ENCODE measurements at places on chromosomes 3 and 15. TPM values are rescaled to one million over a fixed set of nuclear protein-coding genes. Genes with fewer than 3 reads are reported as not detected.

The TGM5 gene
- total RNA-seq: not detected

GRCh38 chr15:69359722-69360121 lies 54.4 kb upstream of the KIF23 start:
- no peak for DNase-seq
- no peaks in the 10 kb centered on the region for H3K36me3 ChIP-seq
- peaks cover 4% of the 10 kb centered on the region for H3K27me3 ChIP-seq
- H3K4me1 ChIP-seq: no peaks in the 10 kb centered on the region
- H3K27ac ChIP-seq: no peak overlapping the region

GRCh38 chr15:37907136-37907535 lies 27.3 kb upstream of the TMCO5A start:
- H3K4me3 ChIP-seq: no peak overlapping the region
- peaks cover 1% of the 10 kb centered on the region for H3K27me3 ChIP-seq
- no peaks in the 10 kb centered on the region for H3K4me1 ChIP-seq
- no peaks in the 10 kb centered on the region for H3K36me3 ChIP-seq
- no peak for DNase-seq
- no peak overlapping the region for H3K27ac ChIP-seq

The ATP13A4 gene
- total RNA-seq: 0.31 TPM

The KCNAB1 gene
- not detected for total RNA-seq

The ADGRG7 gene
- total RNA-seq: not detected

GRCh38 chr3:132650153-132650552 lies 9.5 kb downstream of the ACAD11 start:
- H3K4me1 ChIP-seq: peaks cover under 1% of the 10 kb centered on the region
- no peak overlapping the region for H3K27ac ChIP-seq
- H3K4me3 ChIP-seq: no peak overlapping the region
- DNase-seq: no peak
- H3K27me3 ChIP-seq: no peaks in the 10 kb centered on the region
- no peaks in the 10 kb centered on the region for H3K36me3 ChIP-seq

- H3K27ac ChIP-seq: no peak overlapping the region
- H3K27me3 ChIP-seq: peaks cover 7% of the 10 kb centered on the region
- no peak overlapping the region for H3K4me3 ChIP-seq
- DNase-seq: no peak
- H3K4me1 ChIP-seq: no peaks in the 10 kb centered on the region
Measured at GRCh38 chr3:49199239-49199899, 28.0 kb downstream of the KLHDC8B start.

The NDUFAF3 gene
- total RNA-seq: 129 TPM

- H3K27me3 ChIP-seq: peaks cover 13% of the 10 kb centered on the region
- no peaks in the 10 kb centered on the region for H3K4me1 ChIP-seq
- no peak overlapping the region for H3K27ac ChIP-seq
Measured at GRCh38 chr3:42819351-42819965, 10.2 kb downstream of the ACKR2 start.

GRCh38 chr15:98907927-98908471 lies 99.6 kb downstream of the PGPEP1L start:
- H3K27ac ChIP-seq: no peak overlapping the region
- no peaks in the 10 kb centered on the region for H3K27me3 ChIP-seq
- DNase-seq: no peak

DNA sequence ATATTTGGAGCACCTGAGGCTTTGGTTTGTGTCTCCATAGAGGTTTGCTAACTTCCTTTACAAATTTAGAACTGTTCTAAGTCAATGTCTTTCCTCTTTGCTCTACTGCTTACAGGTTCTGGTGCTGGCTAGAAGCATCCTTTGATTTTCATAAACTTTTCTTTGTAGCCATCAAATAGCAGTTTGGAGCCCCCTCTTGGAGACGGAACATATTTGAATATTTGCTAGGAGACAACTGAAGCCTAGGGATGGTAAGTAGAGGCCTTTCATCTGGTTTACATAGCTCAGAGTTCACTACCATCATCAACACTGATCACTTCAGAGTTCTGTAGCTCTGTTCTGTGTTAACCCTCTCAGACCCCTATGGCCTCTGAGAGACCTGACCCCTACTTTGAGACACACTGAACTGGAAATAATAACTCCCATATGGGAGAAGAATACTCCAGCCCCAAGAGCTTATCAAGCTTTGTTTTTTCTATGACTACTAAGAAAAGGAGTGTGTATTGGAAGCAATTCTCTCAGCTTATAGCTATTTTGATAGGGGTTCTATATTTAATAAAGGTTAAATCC lies 420.4 kb downstream of the EPHA3 start:
- H3K4me3 ChIP-seq: no peak overlapping the region
- no peaks in the 10 kb centered on the region for H3K4me1 ChIP-seq
- H3K27me3 ChIP-seq: no peaks in the 10 kb centered on the region
- no peak overlapping the region for H3K27ac ChIP-seq
- no peak for DNase-seq
- H3K36me3 ChIP-seq: no peaks in the 10 kb centered on the region

The CCR3 gene
- total RNA-seq: not detected

DNA sequence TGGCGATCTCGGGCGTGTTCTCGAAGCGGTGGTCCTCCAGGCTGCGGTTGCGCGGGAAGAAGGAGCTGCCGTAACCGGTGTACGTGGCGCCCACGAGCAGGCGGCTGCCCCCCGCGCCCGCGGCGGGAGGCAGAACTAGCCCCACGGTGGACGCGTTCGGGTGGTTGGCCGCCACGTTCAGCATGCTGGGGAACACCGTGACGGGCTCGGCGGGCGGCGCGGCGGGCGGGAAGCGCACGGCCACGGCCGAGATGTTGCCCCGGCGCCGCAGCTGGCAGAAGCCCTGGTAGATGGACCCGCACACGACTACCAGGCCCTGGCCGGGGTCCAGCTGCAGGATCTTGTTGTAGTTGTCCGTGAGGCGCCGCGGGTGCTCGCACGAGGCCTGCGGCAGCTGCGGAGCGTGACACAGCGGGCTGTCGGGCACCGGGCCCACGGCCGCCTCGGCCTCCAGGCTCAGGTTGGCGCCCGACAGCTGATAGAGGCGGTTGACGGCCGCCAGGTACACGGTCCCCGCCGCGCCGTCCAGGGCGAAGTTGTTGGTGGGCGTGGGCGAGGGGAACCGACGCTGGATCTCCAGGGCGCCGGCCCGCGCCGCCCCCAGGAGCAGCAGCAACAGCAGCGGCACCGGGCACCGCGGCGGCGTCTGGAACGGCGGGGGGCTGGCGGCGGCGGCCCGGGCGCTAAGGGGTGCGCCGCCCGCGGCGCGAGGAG lies 397 bp downstream of the PLXND1 start:
- H3K27me3 ChIP-seq: peaks cover 57% of the 10 kb centered on the region
- peaks cover 5% of the 10 kb centered on the region for H3K4me1 ChIP-seq
- peaks cover 1% of the 10 kb centered on the region for H3K36me3 ChIP-seq
- peak overlapping the region; percentile 83 for H3K4me3 ChIP-seq
- H3K27ac ChIP-seq: peak overlapping the region; percentile 90

- H3K27me3 ChIP-seq: no peaks in the 10 kb centered on the region
- peaks cover 11% of the 10 kb centered on the region for H3K36me3 ChIP-seq
- no peak overlapping the region for H3K27ac ChIP-seq
- H3K4me1 ChIP-seq: peaks cover 33% of the 10 kb centered on the region
- DNase-seq: no peak
Measured at GRCh38 chr15:64521201-64521600, 60.8 kb downstream of the ZNF609 start.

- H3K27ac ChIP-seq: no peak overlapping the region
- no peak for DNase-seq
- no peak overlapping the region for H3K4me3 ChIP-seq
- H3K27me3 ChIP-seq: no peaks in the 10 kb centered on the region
- peaks cover 14% of the 10 kb centered on the region for H3K4me1 ChIP-seq
Measured at GRCh38 chr15:66901336-66902100, 163.9 kb upstream of the SMAD3 start.

DNA sequence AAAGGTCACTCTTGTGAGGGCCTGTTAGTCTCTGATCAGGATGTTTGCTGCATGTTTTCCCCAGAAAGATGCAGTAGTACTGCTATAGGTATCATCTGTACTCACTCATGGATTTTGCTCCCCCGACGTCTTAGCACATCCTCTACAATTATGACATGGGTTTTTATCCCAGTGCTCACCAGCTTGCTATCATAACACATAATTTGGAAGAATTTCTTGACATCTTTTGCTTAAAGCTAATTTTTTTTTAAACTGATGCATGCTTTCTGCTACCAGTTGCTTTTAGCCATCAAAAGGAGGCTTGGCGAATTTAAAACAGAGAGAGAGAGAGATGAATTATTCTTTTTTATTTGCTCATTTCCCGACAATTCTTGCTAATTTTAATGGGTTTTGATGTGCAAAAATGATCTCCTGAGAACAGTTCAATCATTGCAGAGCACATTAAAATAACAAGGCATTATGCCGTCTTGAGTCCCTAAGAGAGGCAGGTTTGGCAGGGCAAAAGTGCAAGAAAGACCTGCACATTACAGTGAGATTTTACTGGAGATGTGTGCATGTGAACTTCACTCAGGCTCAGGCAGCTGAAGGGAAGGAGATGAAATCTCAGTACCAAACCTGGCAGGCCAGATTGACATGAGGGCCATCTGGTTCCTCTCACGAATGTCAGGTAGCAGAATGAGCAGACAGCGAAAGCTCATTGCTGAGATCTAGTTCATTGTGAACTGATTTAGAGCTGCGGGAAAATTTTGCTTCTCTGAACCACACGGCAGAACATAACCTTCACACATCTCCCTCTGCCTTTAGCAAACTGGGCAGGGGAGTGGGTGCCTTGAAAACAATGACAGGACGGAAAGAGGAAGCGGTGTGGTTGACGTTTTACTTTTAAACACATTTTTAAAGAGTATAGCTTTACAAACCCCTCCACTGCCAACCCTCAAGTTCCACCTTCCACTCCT lies 25.9 kb upstream of the GOLGA8B start:
- peaks cover 10% of the 10 kb centered on the region for H3K4me1 ChIP-seq
- no peak overlapping the region for H3K27ac ChIP-seq
- no peak overlapping the region for H3K4me3 ChIP-seq
- no peak for DNase-seq
- no peaks in the 10 kb centered on the region for H3K36me3 ChIP-seq

DNA sequence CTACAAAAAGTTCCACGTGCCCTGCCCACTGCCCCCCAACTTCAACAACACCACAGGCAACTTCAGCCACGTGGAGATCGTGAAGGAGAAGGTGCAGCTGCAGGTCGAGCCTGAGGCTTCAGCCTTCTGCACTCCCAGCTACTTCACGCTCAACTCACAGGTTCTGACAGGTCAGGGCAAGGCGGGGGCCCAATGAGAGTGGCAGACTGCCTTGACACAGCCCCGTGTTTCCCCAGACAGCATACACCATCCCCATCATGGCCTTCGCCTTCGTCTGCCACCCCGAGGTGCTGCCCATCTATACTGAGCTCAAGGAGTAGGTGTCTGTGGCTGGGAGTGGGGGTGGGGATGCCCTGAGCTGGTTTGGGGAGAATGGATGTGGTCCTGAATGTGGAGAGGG lies 12.6 kb downstream of the SLC38A3 start:
- peaks cover 5% of the 10 kb centered on the region for H3K27me3 ChIP-seq
- H3K27ac ChIP-seq: no peak overlapping the region
- H3K36me3 ChIP-seq: no peaks in the 10 kb centered on the region

The AHSG gene
- total RNA-seq: 0.16 TPM

The NR1I2 gene
- not detected for total RNA-seq

The ADIPOQ gene
- not detected for total RNA-seq

The SOX2 gene
- 0.07 TPM for total RNA-seq

DNA sequence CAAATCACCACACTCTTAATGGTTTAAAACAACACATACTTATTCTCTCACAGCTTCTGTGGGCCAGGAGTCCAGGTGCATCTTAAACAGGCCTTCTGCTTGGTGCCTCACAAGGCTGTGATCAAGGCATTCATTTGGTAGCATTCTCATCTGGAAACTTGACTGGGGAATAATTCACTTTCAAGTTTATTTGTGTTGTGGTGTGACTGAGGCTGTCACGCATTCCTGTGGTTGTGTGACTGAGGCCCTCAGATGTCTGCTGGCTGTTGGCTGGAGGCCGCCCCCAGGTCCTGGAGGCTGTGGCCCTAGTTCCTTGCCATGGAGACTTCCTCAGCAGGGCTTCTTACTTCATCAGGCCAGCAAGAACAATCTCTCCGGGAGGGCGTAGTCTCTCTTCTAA lies 16.9 kb upstream of the FAM3D start:
- no peak for DNase-seq
- H3K4me1 ChIP-seq: peaks cover 8% of the 10 kb centered on the region

GRCh38 chr15:73602446-73602843 lies 30.7 kb downstream of the NPTN start:
- H3K4me3 ChIP-seq: no peak overlapping the region
- H3K27ac ChIP-seq: no peak overlapping the region
- DNase-seq: no peak
- H3K36me3 ChIP-seq: peaks cover 9% of the 10 kb centered on the region

The IREB2 gene
- 103 TPM for total RNA-seq

The ACAD9 gene
- 65.3 TPM for total RNA-seq

Measured in activated T-helper 1 cell treated with anti-CD3 and anti-CD28 coated beads, Interleukin-12 subunit alpha, Interleukin-12 subunit beta, Interleukin-2, Interleukin-4 antibody, amounts not matched to agents 30 ng/mL and 10 ng/mL and 1 ng/mL, durations not matched to agents 14 hours and 24 hours and 36 hours (primary cell).